ENCODE measurements at places on chromosomes 3 and 15. TPM values are rescaled to one million over a fixed set of nuclear protein-coding genes. Genes with fewer than 3 reads are reported as not detected.

The SUSD5 gene
- 9.7 TPM for total RNA-seq

The WWTR1 gene
- 312 TPM for total RNA-seq

The PSMA4 gene
- total RNA-seq, result 183 TPM

The MOBP gene
- not detected for total RNA-seq

The SLC24A5 gene
- total RNA-seq, result not detected

The TLNRD1 gene
- total RNA-seq, result 15.0 TPM

The MEX3B gene
- 1.3 TPM for total RNA-seq

The MCF2L2 gene
- total RNA-seq, result 0.38 TPM

The ROPN1 gene
- 3.0 TPM for total RNA-seq

The CAMKV gene
- total RNA-seq, result not detected

The CTXN2 gene
- not detected for total RNA-seq

The EPHA3 gene
- 25.6 TPM for total RNA-seq

The TAGLN3 gene
- 10.9 TPM for total RNA-seq

The COL6A6 gene
- total RNA-seq, result not detected

The TMEM158 gene
- total RNA-seq, result 17.2 TPM

The HRG gene
- not detected for total RNA-seq

The ZBED2 gene
- not detected for total RNA-seq

The SHF gene
- total RNA-seq, result 8.8 TPM

The ANKUB1 gene
- total RNA-seq, result not detected

The IRAK2 gene
- 3.5 TPM for total RNA-seq

The PLSCR4 gene
- total RNA-seq, result 0.75 TPM

All from A375 (cell line).